CD8-positive, alpha-beta memory T cell (primary cell): ENCODE measurements at places on chromosomes 13 and 19.
A peak's percentile ranks its signal among the peaks of the same experiment; 100 is the strongest.

DNA sequence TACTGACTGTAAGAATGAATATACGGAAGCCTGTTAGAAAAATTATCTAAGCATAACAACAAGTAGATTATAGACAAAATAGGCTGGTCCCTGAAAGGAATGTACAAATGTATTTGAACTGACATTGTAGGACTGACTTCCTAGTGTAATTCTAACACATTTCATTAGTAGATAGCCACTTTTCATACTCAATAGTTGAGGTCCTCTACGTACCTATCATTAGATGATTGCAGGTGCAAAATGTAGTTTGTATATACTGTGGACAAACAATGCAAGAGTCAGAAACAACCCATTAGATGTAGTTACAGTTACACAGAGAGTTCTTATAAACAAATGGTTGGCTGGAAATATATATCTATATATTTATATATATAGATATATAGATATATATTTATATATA, 402.3 kb upstream of the SLITRK6 start:
- DNase-seq, result no peak

DNA sequence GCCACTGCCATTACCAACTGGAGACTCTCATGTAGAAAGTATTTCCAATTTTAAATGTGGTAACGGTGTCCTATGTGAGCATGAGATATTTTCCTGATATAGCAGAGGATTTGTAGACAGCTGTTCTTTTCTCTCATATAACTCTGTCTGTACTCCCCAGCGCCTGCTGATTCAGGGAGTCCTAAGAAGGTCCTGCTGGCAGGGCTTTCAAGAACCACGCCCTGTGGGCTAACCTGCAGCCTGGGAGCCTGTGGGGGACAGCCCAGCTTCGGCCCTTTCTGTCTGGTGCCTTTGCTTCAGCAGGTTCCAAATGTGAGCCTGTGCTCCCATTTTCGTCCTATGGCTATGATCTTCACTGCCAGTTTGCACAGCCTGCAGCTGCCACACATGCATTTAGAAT, 316.8 kb downstream of the ATP8A2 start:
- DNase-seq, result no peak

DNA sequence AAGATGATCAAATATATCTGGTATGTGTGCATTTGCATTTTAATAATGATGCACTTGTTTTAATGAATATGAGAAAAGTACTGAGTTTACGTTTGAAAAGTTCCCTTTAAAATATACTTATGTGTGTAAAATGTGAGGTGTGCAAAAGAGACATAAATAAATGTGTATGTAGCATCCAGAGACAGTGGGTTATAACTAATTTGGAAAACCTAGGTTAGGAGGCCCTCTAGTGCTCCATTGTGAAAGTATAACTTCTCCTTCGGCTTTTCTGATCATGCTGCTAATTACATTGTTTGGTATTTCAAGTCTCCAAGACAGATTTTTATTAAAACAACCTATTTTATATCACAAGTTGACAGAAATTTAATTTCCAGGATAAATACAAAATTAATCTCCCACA, 30.1 kb downstream of the SCEL start:
- DNase-seq, result no peak

- DNase-seq, result no peak
Observed at GRCh38 chr19:31616031-31616430, 266.8 kb upstream of the TSHZ3 start.

- DNase-seq, result no peak
Observed at GRCh38 chr19:51116736-51117286, 7.9 kb upstream of the SIGLEC9 start.

GRCh38 chr13:43026262-43026661, 2.9 kb downstream of the DNAJC15 start:
- no peak for DNase-seq

GRCh38 chr19:15421136-15421695, 2.4 kb upstream of the AKAP8L start:
- no peak for DNase-seq

- DNase-seq, result no peak
Observed at GRCh38 chr13:109587689-109588088, 198.7 kb downstream of the IRS2 start.

DNA sequence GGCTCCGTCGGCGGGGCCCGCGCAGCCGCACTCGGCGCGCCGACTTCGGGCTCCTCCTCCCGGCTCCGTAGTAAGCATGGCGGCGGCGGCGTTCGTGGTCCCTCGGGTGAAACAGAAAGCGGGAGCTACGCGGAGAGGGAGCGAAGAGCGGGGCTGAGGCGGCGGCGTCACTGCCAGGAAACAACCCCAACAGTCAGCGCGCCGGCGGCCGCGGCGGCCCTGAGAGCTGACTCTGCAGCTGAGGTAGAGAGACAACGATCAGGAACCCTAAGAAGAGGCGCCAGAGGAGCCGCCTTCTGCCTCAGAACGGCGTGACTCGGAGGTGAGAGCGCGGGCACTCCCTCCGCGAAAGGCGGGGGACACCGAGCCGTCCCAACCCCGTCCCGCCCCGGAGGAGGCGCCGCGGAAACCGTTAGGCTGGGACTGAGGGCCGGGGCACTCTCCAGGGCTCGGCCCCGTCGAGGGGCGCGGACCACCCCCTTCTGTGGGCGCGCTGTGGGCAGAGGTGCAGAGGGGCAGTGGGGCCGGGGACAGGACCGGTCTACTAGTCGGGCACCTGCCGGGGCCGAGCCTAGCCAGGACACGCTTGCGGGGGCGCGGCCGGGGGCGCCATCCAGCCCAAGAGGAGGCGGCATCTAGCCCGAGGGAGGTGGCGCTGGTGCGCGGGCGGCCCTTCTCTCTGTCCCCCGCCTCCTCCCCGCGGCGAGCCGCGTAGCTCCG, at the start of gene FNDC3A:
Gene FNDC3A (plus strand): TSS at position 57 of the 720 bp plus-strand sequence. CDS start 30,279 bp downstream, outside the sequence.
- peak; percentile 92 for DNase-seq

GRCh38 chr13:95247171-95247570, 54.1 kb downstream of the ABCC4 start:
- DNase-seq, result no peak

- DNase-seq, result no peak
Observed at GRCh38 chr19:35703343-35703742, 1.0 kb upstream of the ZBTB32 start.

- peak; percentile 24 for DNase-seq
Observed at GRCh38 chr19:2015608-2015950, at the start of gene BTBD2. Gene BTBD2, minus strand, starts transcription at chr19:2015714. Its CDS starts 11 bp downstream, at chr19:2015703.

DNA sequence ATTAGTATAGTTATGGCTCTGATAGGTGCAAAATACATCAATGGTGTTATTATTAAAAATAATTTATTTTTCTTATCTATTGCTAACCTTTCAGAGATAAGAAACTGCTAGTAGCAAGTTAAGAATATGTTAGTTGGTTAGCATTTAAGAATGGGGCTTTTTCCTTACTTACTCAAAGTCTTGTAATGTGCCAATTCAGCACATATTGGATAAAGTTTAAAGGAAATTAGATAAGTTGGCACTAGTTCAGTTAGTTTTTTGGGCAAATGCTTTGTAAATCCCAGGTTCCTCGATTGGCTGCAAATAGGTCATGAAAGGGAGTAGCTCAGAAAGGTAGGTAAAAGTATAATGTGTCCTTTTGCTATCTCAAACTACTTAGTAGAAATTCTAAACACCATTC, 2806.7 kb downstream of the PCDH9 start:
- DNase-seq, result no peak

- DNase-seq, result no peak
Observed at GRCh38 chr13:81563091-81563490, 1222.2 kb upstream of the SPRY2 start.

GRCh38 chr19:43674596-43674995, 4.6 kb upstream of the PLAUR start:
- DNase-seq, result no peak
